ENCODE measurements at places on chromosomes 2 and 18.

GRCh38 chr2:23685706-23686105 lies 241.2 kb downstream of the ATAD2B start:
- DNase-seq, result no peak

DNA sequence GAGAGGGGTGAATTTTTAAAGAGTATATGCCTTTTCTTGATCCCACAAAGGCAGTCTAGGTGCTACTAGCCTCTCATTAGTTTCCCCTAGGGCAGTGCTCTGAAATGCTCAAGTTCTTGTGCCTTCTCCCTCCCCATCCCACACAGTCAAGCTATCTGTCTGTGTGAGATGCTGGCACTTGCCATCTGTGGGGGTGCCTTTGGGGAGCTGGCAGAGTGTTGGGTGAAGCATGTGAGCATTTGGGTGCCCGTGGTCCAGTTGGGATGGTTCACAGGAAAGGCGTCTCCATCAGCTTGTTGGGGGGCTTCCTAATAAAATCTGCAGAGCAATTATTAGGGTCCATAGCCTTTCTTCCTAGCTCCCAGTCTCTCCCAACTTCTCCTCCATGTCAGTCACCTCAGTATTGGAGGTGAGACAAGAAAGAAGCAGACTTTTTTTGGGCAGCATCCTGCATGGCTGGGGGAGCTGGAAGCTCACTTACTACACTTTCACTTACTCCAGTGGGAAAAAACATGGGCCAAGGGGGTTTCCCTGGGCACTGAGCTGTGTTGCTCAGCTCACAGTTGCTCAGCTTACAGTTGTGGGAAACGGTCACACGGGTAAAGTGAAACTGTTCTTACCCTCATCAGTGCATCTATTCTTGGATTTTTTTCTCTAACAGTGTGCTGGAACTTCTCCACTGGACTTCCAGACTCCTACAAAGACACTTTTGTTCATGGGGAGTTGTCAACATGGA lies 29.3 kb downstream of the COLEC11 start:
- DNase-seq, result no peak

- DNase-seq, result no peak
Observed at GRCh38 chr2:26989156-26989555, 18.7 kb downstream of the MAPRE3 start.

GRCh38 chr2:239854596-239854995 lies 170.5 kb downstream of the NDUFA10 start:
- DNase-seq, result no peak

- DNase-seq, result no peak
Observed at GRCh38 chr2:223008162-223008561, 43.8 kb upstream of the KCNE4 start.

Data from left lung (tissue), 14 donors.